Omental fat pad (tissue), 4 donors: ENCODE measurements at places on chromosomes 11 and 22. TPM values are rescaled to one million over a fixed set of nuclear protein-coding genes. Genes with fewer than 3 reads are reported as not detected.

Gene MS4A6E
- 10.4 TPM for total RNA-seq

DNA sequence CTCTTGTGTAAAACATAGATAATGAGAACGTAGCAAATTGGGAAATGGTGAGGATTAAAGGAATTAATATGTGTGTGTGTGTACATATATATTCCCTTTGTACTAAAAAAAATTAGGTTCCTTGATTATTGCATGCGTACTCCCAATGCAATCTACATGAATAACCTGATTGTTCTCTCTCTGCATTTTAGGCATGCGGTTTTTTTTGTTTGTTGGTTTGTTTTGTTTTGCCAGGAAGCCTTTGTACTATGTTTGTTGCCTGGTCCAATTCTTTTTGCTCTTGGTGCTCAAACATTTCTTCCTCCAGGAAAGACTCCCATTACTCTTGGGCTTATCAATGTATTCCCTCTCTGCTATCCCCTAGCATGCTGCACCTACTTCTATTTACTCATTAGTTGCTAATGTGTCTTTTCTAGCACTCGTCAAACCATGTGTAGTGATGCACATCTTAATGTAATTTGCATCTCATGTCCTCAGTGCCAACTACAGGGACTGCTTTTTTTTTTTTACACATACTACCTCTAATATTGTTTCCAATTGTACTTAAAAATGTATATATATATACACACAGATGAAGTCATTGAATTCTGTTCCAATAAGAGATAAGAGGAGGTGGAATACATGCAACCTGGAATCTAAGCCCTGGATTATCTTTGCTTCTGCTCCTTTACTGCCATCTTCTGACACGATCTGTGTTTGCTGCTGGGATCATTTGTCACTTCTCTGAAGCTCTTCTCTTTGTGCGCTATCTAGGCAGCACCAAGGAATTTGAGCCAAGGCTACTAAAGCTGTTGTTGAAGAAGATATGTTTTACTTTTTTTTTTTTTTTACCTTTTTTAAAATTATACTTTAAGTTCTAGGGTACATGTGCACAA, 197.2 kb upstream of the ANO3 start:
- no peak for DNase-seq

Gene TECTA
- 1.5 TPM for total RNA-seq

GRCh38 chr22:19612866-19613572, 88.8 kb upstream of the CLDN5 start:
- DNase-seq = no peak

Gene APOL5
- not detected for total RNA-seq
